ENCODE measurements at places on chromosomes 5 and 9. TPM values are rescaled to one million over a fixed set of nuclear protein-coding genes. Genes with fewer than 3 reads are reported as not detected.

DNA sequence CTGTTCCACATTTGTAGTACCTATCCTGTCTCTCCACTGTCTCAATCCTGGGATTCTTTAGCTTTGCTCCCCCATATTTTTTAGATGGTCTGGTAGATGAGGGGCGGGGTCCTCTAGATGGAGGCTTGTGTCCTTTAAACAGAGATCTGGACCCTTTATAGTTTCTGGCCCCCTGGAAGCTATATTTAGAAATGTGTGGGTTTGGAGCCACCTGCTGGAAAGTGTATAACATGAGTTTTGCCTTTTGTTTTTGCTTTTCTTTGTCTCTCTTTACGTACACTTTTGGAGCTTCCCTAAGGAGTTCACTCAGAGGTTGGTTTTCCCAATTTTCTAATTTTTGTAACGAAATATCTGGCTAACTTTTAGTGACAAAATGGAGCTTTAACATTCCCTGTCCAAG lies 110.7 kb downstream of the CFAP95 start:
- DNase-seq = peak; percentile 70

FREM1 gene
- total RNA-seq = 3.1 TPM

- peak; percentile 78 for DNase-seq
Observed at GRCh38 chr5:173328844-173329490, 753 bp upstream of the STC2 start.

- DNase-seq = no peak
Observed at GRCh38 chr5:60340965-60341471, 358.9 kb downstream of the DEPDC1B start.

FAT2 gene
- total RNA-seq = 0.59 TPM

DNA sequence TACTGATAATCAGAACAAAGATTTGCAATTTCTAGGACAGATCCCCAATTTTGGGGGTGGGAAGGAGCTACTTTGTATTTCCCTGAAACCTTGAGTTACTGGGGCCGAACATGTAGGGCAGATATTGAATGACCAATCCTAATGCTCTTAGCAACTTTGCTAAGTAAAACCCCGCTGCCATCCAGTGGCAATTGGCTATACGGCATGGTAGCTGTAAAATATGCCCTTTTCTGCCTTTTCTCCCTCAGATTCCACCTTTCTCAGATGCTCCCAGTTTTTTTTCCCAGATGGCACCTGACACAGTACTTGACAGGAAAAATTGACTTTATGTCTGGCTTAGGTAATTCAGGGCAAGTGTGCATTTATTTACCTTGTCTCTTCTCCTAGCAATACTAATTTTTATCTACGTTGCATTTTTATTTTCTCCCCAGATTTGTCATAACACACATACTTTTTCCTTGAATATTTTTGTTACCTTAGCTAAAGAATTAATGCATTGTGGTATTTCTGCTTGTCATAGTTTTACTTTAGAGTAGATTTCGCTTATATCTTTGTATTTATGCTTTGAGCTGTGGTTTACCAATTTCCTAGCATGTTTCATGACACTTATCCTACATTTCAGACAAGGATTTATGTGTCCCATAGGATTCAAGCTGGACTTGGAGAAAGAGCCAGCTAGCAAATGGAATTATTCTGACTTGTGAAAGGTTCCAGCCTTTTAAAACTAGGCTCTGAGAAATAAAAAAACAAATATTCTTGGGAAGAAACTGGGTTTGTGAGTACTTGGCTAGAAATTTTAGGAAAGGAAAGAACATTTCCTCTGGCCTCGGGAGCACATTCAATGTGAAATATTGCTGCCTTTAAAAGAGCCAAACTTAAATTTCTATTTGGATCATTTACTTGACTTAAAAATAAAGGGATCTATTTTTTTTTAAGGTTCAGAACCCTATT lies 37.4 kb downstream of the PIK3R1 start:
- DNase-seq = peak; percentile 91
